Activated B cell treated with CpG ODN at 0.5 μM for 24 hours (primary cell): ENCODE measurements at places on chromosomes 7 and 10. TPM values are rescaled to one million over a fixed set of nuclear protein-coding genes. Genes with fewer than 3 reads are reported as not detected.

Gene POU6F2
- 0.24 TPM in 2 replicates for total RNA-seq

Gene UCMA
- total RNA-seq, result not detected in 2 replicates

Gene FAM25C
- total RNA-seq, result not detected in 2 replicates

Gene VWDE
- total RNA-seq, result not detected in 2 replicates

Gene AKR1C8
- total RNA-seq, result not detected in 2 replicates

Gene CTNNA3
- not detected in 2 replicates for total RNA-seq
